ACHN (cell line): ENCODE measurements at places on chromosomes 7 and 10.

DNA sequence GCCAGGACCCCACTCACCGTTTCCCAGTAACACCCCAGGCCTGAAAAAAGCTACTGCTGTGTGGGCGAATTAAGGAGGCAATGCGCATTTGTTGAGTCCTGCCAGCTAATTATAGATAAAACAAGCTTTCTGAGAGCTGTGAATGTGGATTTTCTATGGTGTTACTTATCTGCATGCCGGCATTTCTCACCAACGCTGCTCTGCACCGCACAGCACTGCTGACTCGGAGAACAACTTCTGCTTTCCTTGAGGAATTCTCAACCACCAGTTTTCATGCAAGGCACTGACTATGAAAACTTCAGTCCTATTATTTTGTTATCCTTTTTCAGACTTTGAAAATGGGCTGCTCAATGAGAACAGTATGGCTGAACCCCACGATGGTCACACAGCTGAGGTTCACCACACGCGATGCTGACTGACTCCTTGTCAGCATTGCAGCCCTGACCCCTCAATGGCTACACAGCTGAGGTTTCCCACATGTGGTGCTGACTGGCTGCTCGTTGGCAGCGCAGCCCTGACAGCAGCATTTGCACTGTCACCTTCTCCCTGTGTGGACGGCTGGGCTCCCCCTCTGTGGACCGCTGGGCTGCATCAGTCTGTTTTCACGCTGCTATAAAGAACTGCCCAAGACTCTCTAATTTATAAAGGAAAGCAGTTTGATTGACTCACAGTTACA is 190.6 kb downstream of the DIP2C start:
- no peak for DNase-seq

DNA sequence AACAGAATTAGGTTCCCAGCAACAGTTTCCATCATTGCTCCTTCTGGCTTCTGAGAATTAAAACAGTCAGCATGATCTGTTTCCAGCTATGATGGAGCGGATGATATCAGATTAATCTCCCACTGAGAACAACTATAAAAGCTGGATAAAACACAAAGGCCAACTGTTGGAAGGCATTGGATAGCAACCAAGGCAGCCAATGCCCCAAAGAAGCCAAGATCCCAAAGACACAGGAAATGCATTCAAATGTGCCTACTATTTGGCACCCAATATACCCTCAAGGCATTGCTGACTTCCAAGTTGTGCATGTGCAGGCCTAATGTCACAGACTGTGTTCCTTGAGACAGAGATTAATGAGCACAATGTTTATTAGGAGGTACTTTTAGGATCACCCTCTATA is 259.3 kb downstream of the ARHGAP12 start:
- no peak for DNase-seq

GRCh38 chr10:69239136-69239535 is 19.0 kb downstream of the HKDC1 start:
- DNase-seq: no peak

GRCh38 chr10:21751341-21752310 is 217.6 kb downstream of the MLLT10 start:
- no peak for DNase-seq

GRCh38 chr10:95694665-95695064 is 938 bp upstream of the TCTN3 start:
- DNase-seq: no peak

GRCh38 chr10:130377986-130378540 is 241.9 kb downstream of the GLRX3 start:
- DNase-seq: no peak

DNA sequence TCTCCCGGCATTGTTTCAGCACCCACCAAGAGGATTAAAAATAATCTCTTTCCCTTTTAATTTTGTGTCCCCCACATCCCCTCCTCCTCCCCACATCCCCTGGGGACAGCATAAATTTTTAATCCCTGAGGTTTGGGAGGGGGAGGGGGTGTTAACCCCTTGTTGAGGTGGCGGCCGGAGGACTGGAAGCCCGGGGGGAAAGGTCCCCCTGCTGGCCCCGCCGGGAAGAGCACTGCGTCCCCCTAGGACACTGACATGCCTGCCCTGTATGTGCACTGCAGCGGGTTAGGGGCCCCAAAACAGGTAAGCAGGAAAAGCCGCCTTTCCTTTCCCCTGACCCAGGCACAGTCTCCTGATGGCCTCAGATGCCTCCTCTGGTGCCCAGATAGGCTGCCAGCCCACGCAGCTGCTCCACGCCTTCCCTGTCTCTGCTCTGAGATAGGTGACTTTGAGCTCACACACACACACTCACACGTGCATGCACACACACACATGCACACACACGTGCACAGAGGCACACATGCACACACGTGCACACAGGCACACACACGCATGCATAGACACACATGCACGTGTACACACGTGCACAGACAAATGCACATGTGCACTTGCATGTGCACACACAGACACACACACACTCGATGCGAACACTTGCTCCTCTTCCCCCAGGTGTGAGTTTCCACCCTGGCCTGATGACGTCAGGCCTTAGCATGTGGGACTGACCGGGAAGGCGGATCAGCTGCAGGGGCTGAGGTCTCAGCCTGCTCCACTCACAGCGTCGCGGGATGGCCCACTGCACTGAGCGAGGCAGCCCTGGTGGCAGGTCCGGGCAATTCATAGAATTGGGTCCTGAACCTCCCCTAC is 12.3 kb downstream of the CNPY1 start:
- peak; percentile 54 for DNase-seq

DNA sequence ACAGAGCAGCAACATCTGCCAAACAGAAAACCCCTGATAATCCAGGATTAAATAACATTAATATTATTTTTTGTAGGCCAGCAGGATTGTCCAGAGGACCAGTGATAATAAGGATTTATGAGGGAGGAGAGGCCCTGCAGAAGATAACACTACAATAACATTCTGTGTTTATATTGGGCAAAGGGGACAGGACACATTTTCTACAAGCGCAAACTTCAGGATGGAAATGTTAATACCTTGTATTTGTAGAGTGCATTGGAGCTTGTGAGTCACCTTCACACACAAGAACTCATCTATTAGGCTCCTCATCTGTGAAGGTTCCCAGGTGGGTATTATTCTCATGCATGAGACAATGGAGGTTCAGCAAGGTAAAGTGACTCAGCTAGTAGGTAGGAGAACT is 51.0 kb downstream of the BAMBI start:
- DNase-seq: no peak
